ENCODE measurements at places on chromosomes 6 and 20.

GRCh38 chr6:134358320-134358719, 40.4 kb upstream of the SGK1 start:
- DNase-seq, result no peak

- DNase-seq, result no peak
These were observed 80.0 kb upstream of the FUT9 start for GRCh38 chr6:95935736-95936135.

- no peak for DNase-seq
These were observed 163.7 kb downstream of the DLL1 start for GRCh38 chr6:170127151-170127550.

GRCh38 chr6:53879608-53880007, 84.8 kb downstream of the LRRC1 start:
- no peak for DNase-seq

- DNase-seq, result no peak
These were observed 133.0 kb downstream of the AKAP7 start for GRCh38 chr6:131268303-131268702.

- DNase-seq, result no peak
These were observed 148.5 kb downstream of the MRPL14 start for GRCh38 chr6:43978473-43979346.

DNA sequence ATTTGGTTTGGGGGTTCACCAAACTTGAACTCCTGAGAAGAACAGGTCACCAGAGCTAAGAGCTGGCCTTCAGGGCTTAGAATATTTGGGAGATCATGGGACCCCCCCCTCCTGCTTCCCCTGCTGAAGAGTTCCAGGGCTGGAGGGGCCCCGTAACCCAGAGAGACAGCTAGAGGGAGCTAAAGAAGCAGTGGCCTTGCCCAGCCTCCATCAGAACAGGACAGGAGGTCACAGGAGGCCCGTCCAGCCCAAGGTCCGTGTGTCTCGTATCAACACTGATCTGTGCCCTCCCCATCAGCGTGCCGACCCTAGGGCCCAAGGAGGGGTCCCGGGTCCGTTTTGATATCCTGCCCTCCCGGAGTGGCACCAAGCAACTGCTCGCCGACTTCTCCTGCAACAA, 40.6 kb upstream of the TGM6 start:
- DNase-seq, result no peak

- no peak for DNase-seq
These were observed 3.3 kb downstream of the TM9SF4 start for GRCh38 chr20:32112841-32113240.

GRCh38 chr6:165186041-165186440, 123.4 kb downstream of the C6orf118 start:
- DNase-seq, result no peak

Data from Karpas-422 (cell line).